ENCODE measurements at places on chromosomes 16 and 17. TPM values are rescaled to one million over a fixed set of nuclear protein-coding genes. Genes with fewer than 3 reads are reported as not detected.

DNA sequence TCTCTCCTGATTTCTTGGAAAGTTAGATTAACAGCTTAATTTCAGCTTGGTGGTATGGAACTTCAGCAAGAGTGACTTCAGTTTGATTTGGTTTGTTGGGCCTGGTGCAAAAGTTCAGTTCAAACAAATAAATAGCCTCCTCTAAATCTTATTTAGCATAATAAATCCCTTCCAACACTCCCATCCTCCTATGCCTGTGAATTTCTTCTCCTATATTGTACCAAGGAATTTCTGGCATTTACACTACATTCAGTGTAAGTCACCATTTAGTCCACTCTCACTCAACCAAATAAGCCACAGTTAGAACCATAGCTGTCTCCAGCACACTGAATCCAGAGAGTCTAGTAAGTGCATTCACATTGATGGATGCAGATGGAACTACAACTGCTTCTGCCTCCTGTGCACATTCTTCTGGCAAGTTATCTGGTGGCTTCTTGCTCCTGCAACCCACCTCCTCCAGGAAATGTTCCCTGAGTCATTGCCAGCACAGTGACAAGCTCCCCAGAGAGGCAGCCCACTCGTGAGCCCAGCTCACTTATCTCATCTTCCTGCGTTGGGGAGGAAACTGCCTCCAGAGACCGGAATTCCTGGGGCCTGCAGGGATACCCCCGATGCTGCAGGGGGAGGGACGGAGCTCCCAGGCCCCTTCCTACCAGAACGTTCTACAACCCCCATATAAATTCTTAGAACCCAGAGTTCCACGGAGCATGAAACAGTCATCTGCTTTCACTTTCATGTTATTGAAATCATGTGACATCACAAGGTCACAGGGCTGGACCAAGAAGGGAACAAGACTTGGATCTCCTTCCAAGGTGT lies 318.3 kb downstream of the PHKB start:
- DNase-seq, result no peak

DNA sequence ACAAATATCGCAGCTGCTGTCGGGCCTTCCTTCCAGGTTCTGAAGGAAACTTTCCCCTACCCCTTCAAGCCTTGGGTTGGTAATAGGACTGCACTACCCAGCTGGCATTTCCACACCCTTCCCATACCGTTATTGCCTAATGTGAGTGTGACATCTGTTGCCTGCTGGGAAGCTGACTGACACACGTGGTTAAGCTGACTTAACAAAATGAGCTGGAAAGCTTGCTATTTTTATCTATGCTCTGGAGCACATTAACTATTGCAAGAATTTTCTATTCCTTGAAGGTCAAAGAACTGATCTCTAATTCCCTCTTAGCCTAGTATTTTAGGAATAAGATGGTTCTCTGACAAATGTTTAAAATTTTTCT lies 79.5 kb downstream of the PMP22 start:
- peak; percentile 42 for DNase-seq

DNA sequence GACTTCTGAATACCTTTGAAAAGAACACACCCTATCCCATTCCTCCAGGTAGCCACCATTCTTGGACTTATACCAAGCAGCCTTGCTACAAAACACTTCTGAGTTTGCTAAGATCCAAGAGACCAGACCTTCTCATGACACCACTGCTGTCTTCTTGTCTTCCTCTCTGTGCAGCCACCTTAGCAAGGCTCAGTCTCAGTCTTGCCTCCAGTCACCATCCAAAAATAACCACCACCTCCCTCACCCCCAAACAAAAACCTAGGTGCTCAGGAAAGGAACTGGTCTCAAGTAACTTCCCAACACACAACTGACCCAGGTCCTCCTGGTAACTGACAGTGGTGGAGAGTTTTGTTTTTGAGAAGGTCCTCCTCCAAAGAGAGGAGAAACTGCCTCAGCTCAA lies 90.9 kb upstream of the CORO6 start:
- peak; percentile 57 for DNase-seq

The MCRIP1 gene
- total RNA-seq, result 8.3 TPM

DNA sequence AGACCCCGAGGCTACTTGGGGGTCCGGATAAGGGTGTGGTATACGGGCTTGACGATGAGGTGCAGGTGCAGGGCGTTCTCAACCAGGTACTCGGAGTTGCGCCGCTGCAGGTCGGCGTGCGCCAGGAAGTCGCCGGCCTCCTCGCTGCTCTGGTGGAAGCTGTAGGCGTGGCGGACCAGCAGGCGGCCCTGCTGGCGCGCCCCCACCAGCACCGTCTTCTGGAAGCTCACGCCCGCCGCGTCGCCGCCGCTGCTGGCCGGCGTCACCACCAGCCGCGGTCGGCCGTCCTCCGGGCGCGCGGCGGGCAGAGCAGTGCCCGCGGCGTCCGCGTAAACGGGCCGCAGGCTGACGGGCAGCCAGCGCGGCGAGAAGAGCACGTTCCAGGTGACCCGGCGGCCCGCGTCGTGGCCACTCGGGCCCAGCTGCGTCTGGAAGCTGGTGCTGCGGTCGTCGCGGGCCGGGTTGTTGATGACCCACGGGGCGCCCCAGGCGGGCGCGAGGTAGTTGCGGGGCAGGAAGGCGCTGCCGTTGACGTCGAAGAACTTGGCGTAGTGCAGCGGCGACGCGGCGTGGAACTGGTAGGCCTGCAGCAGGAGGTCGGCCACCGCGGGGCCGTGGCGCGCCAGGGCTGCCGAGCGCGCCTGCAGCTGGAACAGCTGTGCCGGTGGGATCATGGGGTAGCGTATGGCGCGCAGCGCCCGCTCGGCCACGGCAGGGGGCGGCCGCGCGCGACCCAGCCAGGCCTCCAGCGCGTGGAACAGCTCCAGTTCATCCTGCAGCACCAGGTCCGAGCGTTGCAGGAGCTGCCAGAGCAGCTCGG lies 4.8 kb downstream of the BTBD17 start:
- DNase-seq, result no peak

The PPP1R27 gene
- total RNA-seq, result 297 TPM

DNA sequence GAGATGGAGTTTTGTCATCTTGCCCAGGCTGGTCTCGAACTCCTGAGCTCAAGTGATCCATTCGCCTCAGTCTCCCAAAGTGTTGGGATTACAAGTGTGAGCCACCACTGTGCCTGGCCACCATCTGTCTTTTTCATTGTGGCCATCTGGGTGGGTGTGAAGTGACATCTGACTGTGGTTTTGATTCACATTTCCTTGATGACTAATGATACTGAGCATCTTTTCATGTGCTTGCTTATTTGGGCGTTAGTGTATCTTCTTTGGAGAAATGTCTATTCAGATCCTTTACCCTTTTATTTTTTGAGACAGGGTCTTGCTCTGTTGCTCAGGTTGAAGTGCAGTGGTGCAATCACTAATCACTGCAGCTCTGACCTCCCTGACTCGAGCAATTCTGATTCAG lies 53.9 kb upstream of the ERN1 start:
- no peak for DNase-seq

The CCL22 gene
- total RNA-seq, result not detected

DNA sequence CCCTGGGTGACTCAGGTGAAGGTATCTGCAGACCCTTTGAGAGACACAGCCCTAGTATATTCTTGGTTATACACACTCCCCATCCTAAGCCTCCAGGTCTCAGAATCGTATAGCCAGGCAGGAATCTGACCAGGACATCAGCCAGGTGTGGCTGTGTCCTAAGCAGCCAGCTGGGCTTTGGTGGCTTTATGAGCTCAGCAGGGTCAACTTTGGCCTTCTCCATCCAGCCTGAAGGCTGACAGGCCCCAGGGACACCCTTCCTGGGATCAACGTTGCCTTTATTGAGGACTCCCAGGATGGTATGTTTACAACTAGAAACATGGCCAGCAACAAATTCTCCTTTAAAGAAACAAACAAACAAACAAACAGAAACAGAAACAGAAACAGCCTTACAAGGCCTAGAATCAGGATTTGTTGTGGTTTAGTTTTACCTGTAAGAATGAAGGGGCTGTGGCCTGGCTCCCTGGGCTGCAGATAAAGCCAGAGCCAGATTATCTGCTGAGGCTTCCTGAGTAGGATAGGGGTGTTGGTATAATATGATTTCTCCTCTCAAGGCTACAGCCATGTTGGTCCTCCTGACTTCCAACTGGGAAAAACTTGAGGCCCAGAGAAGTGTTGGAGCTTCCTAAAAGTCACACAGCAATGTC lies 8.5 kb downstream of the KIF19 start:
- DNase-seq, result no peak

GRCh38 chr16:25257470-25257955 lies at the start of gene ZKSCAN2:
ZKSCAN2 (minus strand) TSS chr16:25257845; CDS start chr16:25257127, 718 bp downstream.
- peak; percentile 86 for DNase-seq

Data from gastrocnemius medialis (tissue), 4 donors.